SIG-M5 (cell line): ENCODE measurements at places on chromosomes 7 and 10.

GRCh38 chr10:101959346-101959916 is 96.5 kb downstream of the ARMH3 start:
- DNase-seq: no peak

DNA sequence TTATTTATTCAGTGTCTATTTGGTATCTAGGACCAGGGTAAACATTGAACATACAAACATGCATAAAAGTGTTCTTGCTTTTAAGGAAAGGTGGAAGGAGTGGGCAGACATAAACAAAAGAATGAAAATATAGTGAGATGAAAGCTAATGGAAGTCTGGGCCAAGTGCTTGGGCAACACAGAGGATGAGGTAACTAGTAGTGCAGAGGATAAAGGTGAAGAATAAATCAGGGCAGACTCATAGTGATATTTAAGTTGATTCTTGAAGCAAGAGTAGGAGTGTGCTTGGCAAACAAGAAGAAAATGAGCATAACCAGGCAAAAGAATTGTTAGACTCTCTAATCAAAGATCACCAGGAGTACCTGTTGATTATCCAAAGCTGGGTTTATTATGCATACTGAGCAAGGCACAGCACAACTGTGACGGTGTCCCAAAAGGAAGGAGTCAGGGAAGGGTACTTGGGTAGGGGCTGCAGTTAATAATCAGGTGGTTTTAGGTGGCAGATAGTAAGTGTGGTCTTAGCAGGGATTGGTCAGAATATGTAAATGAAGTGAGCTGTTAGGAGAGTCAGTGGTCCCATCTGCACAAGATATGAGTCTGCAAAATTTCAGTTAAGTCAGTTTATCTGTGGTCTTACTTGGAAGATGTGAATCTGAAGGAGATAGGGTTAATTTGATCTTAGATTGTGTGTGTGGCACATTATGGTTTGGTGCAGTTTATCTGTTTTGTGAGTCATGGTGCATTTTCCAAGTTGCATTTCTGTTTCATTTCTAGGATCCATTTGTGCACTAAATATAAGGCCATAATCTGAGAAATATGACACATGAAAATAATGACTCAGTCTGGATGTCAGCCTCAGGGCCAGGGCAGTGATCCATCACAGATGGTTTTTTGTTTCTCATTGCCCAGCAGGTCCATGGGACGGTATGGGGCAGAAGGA is 30.6 kb upstream of the TAX1BP1 start:
- DNase-seq: no peak

DNA sequence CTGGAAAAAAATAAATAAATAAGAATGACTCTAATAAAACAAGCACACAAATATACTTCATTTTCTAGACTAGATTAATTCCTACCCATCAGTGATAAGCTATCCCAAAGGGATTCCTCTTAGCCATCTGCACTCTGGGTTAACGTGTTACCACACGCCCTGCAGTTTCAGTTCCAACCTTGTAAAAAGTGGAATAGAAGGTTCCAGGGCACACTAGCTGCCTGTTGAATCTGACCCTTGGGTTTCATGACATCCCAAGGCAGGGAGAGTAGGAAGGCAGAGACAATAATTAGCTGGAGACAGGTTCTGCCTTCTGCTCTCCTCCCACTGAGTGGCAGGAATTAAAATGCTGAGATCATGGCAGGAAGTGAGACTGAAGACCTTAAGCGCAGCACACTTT is 33.5 kb downstream of the SLC37A3 start:
- no peak for DNase-seq

DNA sequence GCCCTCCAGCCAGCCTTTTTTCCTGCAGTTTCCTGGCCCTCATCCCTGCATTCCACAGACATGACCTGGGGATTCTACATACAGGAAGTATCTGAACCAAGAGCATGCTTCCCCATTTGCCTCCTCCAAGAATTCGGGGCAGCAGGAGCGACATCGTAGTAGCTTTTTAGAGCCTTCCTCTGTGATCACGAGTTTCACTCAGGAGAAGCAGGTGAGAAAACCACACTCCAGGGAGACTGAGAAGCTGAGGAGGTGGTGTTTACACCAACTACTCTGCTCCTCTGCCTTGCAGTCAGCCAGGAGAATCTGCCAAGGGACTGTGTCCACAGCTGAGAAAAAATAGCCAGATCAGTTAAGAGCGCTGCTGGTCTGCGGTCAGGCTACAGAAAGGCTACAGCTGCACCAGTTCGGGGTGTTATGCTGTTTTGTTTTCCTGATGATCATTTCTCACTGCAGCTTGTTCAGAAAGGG is 54.1 kb downstream of the HSPA12A start:
- no peak for DNase-seq

DNA sequence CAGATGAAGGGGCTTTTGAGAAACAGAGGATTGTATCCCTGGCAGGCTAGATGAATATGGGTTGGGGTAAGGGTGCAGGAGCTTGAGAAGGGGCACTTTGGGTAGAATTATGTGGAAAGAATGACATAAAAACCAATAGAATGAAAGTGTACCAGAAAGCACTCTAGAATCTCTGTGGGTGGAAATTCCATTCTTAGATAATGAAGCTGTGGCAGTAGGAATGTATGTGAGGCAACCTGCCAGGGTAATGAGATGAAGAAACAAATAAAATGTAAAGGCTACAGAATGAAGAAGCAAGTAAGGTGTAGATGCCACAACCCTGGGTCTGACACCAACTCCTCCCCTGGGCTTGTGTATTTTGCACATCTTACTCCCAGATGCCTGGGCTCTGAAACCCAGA is 16.8 kb downstream of the NOBOX start:
- DNase-seq: no peak

DNA sequence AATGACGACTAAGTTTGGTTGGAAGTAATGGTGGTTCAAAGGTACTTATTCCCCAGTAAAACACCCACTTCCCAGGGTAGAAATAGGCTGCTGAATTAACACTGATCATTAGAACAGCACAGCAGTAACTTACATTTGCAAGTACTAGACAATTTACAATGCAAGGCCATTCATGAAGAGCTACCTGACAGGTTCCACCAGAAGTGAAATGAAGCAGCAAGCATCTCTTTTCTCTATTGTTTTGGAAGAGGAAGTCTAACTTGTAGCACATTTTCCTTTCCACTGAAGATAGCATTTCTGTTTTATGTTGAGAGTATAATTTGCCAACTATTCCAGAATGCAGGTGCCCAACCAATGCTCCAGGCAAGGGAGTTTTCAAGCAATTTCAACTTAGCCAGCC is 145.9 kb downstream of the CREB5 start:
- DNase-seq: no peak

DNA sequence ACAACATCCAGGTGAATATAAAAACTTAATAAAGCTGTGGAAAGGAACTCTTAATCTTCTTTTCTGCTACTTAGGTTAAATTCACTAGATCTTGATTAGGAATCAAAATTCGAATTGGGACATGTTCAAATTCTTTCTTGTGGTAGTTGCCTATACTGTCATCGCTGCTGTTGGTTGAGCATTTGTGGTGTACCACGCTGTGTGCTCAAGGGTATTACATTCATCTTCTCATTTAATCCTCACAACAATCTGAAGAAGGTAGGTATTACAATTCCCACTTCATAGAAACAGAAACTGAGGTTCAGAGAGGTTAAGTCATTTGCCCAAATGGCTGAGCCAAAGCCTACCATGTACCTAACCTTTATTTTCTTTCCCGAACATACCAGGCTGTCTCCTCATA is 39.9 kb upstream of the CC2D2B start:
- no peak for DNase-seq

- no peak for DNase-seq
Observed at GRCh38 chr7:143953421-143953820, 1.2 kb upstream of the OR2F1 start.

DNA sequence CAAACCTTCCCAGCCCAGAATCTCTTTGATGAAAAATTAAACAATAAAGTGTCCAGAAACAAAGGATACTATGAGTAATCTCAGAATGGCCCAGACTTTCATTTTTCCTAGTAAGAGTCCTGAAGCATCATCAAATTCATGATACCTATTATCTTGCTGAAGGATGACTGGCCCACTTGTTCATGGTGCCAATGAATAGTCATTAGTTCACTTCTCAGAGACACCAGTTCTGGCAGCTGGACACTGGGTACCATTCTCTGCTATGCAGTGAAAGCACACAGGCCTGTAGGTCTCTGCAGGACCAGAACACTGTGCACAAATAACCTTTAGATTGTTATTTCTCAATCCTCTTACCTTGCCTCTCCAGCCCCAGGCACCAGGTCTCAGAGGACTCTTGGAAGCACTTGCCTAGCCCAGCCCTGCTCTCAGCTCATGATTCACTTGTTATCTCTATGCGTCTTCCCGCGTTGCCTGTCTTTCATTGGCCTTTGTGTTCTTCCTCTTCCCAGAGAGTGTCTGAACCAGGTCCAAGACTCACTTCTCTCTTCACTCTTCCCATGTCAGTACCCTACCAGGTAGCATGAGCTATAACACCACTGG is 98.1 kb upstream of the AGBL3 start:
- DNase-seq: no peak

DNA sequence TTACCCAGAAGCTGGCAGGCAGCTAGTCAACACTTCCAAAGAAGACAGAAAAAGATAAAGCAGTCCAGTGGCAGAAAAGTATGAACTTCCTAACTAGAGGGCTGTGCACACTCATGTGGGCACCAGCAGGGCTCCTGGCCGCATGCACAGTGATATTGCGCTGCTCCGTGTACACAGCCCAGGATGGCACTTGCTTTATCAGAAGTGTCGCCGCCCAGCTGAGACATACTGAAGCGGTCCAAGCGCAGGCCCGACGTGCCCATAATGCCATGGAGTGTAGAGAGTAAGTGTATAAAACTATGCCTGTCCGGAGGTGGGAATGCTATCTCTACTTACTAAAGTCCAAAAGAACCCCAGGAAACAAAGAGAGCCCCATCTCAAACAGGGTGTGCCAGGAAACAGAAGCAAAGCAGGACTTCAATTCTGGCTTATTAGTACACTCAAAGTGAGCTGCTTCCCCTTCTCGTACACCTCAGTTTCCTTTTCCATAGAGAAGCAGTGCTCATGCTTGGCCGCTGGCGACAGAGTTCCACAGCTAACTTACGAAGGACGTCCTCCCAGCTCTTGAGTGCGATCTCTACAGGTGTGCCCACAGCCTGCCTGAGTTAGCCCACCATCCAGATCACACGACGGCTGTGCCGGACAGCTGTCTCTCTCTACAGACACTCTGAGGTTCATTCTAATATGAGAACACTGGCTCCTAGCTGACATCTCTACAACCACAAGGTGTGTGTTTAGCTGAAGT is 234.3 kb downstream of the COBL start:
- no peak for DNase-seq

- no peak for DNase-seq
Observed at GRCh38 chr10:103556383-103557007, 63.0 kb downstream of the NEURL1 start.

GRCh38 chr7:50660830-50661175 is 95.6 kb upstream of the DDC start:
- no peak for DNase-seq

DNA sequence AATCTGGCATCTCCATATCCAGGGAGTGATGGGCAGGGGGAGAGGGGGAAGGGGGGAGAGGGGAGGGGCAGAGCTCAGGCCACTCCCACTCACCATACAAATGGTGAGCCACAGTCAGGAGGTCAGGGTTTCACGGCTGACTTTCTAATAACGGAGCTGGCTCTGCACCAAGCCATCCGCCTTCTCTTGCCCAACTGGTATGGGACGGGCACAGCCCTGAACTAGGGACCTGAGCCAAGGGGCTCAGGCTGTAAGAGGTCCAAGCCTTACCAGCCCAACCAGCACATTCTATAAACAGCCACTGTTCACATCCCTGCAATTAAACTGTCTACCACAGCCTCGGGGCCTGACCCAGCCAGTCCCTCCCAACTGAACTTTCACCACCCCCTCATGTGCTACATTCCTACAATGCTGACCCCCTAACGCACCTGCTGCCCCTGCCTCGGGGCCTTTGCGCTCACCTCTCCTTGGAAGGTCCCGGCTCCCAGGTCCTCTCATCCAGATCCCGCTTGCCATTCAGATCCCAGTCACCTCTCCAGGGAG is 32.5 kb downstream of the RGS10 start:
- DNase-seq: no peak

DNA sequence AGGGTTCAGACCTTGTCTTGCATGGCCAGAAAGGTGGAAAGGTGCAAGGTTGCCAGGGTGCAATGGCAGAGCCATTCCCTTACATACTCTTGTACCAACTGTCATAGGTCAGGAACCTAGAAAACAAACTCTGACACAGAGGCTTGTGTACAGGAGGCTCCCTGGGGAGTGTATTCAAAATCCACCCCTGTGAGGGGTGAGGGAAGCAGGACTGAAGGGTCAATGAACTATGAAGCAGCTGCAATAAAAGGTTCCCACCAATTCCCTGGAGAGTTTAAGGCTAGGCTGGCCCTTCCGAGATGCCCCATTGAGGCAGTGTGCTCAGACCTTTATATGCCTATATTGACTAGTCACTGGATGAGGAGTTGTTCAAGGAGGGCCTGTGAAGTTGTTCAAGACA is 13.9 kb upstream of the CUZD1 start:
- no peak for DNase-seq

- no peak for DNase-seq
Observed at GRCh38 chr7:3243256-3243655, 57.8 kb upstream of the SDK1 start.

DNA sequence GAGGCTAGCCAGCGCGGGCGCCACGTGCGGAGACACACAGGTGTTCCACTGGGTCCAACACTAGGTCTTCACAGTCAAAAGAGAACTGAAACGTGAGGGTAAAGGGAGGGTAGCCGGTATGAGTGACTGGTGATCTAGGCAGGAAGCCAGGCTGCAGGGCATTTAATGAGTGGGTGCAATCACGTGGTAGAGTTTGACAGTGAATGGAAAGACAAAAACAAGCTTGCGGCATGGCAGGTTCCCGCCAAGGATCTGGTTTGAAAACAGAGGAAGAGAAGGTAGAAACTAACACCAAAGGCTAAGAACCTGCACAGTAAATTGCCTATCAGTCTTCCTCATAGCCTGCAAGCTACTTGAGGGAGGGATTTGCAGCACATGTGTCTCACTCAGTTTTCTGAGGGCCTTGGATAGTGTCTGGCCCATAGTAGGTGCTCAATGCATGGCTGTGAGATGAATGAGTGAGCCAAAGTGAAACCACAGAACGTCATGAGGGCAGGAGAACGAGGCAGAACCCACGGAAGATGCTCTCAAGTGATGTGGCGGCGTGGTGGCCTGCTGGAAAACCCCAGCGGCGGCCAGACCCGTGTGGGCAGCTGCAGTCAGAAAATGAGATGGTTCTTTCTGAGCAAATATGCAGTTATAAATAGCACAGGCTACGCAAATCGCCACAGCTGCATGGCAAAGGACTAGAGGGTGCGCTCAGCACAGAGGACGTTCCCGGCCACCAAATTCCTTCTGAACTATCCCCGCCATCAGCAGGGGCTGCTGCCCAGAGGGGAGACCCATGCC is 183.6 kb upstream of the NFE2L3 start:
- no peak for DNase-seq

DNA sequence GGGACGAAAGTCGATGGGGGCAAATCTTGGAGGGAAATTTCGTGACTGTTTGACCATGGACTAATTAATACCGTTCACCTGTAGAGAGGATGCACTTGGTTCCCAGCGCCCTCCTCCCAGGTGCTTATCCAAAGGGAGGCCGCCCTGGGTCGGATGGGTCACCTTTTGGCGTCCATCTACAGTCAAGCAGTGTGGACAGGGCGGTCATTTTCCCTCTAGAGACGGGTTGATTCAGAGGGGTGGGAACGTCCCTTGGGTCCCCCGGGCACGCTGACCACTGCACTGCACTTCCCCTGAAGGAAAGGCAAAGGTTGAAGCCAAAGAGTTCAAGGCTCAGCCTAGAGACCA is 2.0 kb downstream of the PRR15 start:
- DNase-seq: no peak
